CD4-positive, alpha-beta T cell treated with Interleukin-17A for 4 hours (primary cell): ENCODE measurements at places on chromosomes 13 and 19.
A peak's percentile ranks its signal among the peaks of the same experiment; 100 is the strongest.

DNA sequence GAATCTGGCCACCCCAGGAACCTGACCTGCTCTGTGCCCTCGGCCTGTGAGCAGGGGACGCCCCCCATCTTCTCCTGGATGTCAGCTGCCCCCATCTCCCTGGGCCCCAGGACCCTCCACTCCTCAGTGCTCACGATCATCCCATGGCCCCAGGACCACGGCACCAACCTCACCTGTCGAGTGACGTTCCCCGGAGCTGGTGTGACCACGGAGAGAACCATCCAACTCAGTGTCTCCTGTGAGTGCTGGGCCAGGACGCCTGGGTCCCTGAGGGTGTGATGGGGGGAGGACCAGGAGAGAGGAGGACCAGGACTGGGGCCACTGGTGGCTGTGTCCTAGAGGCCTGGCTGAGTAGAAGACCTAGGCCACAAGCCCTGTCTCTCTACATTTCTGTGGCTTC is 13.0 kb upstream of the CD33 start:
- no peak for DNase-seq

GRCh38 chr13:36157480-36157879 is 26.3 kb upstream of the DCLK1 start:
- no peak for DNase-seq

GRCh38 chr19:14146789-14147216 is 10.4 kb upstream of the ASF1B start:
- no peak for DNase-seq

- DNase-seq: no peak
Measured at GRCh38 chr19:54431255-54431838, 16.1 kb downstream of the TTYH1 start.

- no peak for DNase-seq
Measured at GRCh38 chr13:100300708-100301107, 211.8 kb downstream of the PCCA start.

- no peak for DNase-seq
Measured at GRCh38 chr19:52366414-52366824, 3.3 kb upstream of the ZNF880 start.

DNA sequence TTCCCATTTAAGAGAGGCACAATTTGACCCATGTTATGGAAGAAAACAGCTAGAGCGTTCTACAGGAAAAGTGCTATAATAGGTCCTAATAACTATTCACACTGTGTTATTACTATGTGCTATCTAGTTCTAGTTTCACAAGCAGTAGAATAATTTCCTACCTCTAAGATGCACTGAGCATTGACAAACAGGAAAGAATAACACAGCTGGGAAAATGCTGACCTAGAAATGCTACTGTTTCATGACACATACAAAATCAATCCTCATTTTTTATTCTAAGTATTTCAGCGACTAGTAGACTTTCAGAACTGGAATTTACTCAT is 259.5 kb downstream of the ITGBL1 start:
- no peak for DNase-seq

DNA sequence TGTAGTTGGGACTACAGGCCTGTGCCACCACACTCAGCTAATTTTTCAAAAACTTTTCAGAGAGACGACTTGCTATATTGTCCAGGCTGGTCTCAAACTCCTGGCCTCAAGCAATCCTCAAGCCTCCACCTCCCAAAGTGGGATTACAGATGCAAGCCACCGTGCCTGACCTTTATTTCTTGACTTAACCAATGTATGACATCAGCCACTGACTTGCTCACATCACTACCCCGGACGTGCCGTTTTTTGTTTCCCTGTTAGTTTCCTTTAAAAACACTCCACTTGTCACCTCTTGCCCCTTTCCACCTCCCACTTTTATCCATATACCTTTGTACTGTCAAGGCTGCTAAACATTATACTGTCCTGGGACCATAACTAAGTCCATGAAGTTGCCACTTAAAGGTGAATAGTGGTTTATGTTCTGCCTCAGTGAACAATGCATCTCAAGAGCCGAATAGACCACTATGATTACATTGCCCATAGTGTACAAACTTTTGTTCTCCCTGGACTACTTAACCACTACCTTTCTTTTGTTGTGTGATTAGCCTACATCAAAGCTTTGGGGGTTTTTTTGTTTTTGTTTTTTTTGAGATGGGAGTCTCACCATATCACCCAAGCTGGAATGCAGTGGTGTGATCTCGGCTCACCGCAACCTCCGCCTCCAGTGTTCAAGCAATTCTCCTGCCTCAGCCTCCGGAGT is 2.3 kb upstream of the EPHX3 start:
- DNase-seq: no peak

DNA sequence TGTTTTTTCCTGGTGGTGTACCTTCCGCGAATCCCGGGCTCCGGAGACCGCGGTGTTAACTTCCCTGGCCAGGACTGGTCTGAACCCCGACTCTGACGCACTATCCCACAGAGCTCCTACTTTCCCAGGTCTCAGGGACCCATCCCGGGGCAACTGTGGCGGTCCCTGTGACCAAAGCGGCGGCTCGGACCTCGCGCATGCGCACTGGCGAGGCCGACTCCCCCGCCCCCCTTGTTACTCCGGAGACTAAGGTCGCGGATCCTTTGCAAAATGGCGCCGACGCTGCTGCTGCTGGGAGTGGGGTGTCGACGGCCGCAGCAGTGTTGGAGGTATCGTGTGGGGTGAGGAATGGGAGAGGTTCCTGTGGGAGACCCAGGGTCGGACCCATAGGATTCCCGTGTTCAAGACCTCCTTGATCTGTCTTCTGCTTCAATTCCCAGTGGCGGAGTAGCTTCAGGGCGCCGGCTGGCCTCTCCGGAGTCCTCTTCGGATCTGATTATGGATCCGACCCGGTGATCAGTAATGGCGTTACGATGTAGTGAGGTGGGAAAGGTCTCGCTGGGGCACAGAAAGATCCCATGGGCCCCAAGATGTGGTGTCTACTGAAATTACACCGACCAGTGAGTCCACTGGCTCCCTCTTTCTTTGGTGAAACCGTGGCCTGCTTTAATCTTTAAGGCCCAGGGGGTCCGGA is 66.6 kb upstream of the ZNF527 start:
- peak; percentile 21 for DNase-seq

DNA sequence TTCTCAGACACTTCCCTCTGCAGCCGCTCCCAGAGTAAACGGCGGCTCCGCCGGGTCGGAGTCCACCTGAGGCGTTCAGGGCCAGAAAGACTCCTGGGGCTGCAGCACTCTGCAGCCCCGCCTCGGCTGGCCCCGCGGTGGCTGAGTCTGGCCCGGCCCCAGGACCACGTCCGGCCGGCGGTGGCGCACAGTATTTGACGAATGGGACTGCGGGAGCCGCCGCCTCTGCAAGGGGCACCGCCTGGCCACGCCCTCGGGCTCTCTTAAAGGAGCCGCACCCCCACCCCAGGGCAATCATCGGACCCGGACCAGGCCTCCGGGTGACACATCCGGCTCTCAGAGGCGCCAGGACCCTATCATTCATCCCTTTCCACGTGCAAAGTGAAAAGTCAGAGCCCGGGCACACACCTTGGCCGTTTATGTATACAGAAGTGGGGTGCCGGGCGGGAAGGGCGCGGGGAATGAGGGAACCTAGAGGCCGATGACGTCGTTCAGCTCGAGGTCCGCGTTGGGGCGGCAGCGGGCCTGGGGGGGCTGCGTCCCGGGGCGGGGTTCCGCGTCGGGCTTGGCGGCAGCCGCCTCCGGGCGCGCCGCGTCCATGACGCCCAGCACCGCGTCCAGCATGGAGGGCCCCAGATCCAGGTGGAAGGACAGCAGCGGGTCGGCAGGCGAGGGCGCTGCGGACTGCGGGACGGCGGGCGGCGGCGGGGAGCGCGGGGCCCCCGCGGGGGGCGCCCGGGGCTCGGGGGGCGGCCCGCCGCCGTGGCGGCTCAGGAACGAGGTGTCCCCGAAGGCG is 1.2 kb upstream of the LENG9 start:
- peak; percentile 77 for DNase-seq

- no peak for DNase-seq
Measured at GRCh38 chr19:50244695-50245094, 41.3 kb downstream of the MYH14 start.

GRCh38 chr19:34838753-34839431 is 65.9 kb upstream of the ZNF599 start:
- peak; percentile 53 for DNase-seq

- DNase-seq: no peak
Measured at GRCh38 chr19:46197314-46198070, 32.0 kb upstream of the IGFL1 start.

DNA sequence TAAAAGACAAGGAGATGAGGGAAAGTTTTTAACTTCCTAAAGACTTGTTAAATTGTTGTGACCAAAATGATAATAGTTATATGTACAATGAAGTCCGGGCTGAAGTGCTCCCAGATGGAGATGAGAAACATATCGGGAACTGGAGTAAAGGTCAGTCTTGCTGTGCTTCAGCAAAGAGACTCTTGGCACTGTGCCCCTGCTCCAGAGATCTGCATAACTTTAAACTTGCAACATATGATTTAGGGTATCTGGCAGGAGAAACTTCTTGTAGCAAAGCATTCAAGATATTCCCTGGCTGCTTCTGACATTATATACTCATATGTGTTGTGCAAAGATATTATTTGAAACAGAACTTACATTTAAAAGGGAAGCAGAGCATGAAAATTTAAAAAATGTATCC is 786.6 kb upstream of the SLITRK6 start:
- DNase-seq: no peak

- no peak for DNase-seq
Measured at GRCh38 chr19:29439688-29440550, 85.9 kb upstream of the VSTM2B start.

GRCh38 chr19:53878776-53879139 is 3.2 kb upstream of the PRKCG start:
- no peak for DNase-seq

DNA sequence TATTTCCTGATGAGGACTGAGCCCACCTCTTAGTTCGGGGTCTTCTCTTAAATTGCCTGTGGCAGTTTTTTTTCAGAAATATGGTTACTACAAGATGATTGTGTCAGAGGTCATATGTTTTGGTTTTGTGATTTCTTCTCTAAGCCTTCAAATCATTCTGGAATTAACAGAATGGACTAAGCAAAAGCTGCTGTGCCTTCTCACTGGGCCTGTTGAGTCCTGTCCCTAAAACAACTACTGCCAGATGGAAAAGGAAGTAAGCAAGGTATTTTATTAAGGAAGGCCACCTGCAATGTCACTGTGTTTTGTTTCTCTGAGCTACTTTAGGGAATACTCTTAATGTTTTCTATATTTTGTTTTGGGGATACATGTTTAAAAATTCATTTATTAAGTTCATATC is 470.8 kb downstream of the PCDH20 start:
- DNase-seq: no peak

DNA sequence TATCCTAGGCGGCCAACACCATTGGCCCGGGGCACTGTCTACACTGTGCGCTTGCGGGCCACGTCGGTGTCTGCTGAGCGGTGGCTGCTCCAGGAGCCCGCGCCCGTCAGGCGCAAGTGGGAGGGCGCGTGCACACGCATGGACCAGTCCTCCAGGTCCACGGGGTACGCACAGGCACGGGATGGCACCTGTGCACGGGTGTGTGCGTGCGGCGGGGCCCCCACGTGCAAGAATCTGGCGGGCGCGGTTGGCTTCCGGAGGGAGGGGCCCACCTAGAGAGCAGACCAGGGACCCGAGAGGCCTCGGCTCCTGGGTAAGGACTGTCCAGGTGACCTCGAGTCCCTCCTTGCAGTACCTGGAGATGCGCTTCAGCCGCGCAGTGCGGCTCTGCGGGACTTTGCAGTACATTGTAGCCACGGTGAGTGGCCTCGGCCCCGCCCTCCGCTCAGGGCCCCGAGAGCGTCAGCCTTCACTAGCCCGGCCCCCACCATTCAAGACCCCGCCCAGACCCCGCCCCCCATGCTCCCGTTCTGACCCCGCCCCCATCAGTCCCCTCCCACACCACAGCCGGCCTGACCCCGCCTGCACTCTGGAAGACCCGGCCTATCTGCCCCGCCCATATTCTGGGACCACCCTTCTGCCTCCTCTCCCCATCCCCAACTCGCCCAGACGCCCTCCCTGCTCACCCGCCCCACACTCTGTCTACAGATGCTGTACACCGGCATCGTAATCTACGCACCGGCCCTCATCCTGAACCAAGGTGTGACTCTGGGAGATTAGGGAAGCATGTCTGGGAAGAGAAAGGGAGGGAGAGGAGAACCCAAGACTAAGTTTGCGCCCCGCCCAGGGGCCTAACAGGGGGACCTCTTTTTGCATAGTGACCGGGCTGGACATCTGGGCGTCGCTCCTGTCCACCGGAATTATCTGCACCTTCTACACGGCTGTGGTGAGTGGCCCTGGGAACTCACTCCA is 2.3 kb downstream of the SLC5A5 start:
- DNase-seq: peak; percentile 85

DNA sequence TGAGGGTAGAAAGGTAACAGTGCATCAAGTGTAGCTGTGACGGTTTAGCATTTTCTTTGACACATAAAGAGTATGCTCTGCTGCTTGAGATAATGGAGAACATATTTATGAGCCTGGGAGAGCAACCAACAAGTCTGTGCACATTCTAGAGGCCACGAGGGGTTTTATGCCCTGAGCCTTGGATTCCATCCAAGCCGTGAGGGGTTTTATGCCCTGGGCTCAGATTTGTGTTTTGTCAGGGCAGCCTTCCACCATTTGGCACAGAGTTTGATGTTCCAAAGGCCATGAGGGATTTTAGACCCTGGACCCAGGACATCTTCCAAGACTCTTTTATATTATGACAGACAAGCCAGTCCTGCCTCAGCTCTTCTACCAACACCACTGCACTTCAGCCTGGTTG is 106.4 kb downstream of the ZNF486 start:
- DNase-seq: no peak

DNA sequence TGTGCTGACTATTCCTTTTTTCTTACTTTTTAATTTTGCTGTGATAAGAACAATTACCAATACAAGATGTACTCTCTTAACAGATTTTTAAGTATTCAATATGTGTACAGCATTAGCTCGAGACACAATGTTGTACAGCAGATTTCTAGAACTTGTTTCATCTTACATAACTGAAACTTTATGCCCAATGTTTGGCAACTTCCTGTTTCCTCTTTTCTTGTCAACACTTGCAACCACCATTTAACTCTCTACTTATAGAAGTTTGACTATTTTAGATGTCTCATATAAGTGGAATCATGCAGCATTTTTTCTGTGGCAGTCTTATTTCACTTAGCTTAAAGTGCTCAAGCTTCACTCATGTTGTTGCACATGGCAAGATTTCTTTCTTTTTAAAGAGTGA is 1426.8 kb downstream of the SLITRK5 start:
- no peak for DNase-seq

- no peak for DNase-seq
Measured at GRCh38 chr13:28033894-28034655, 45.6 kb upstream of the URAD start.

DNA sequence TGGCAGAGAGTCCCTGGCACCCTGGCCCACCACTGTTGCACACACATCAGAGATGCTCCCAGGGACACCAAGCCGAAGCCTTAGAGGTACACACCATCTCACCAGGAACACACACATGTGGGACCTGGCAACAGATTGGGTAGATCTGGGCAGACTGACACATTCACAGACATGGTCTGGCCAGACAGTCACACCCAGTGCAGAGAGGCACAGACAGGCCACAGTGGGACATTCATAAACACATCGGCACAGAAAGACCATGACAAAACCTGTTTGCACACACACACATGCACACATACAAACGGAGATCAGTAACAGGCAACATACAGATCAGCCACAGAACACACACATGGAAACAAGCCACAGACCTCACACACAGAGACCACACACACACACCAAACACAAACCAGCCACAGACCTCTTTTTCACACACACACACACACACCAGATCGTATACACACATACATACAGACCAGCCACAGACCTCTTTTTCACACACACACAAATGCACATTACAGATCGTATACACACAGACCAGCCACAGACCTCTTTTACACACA is 6.3 kb upstream of the JUNB start:
- DNase-seq: peak; percentile 26
